GDM1 (cell line): ENCODE measurements at places on chromosomes 2 and 18.

DNA sequence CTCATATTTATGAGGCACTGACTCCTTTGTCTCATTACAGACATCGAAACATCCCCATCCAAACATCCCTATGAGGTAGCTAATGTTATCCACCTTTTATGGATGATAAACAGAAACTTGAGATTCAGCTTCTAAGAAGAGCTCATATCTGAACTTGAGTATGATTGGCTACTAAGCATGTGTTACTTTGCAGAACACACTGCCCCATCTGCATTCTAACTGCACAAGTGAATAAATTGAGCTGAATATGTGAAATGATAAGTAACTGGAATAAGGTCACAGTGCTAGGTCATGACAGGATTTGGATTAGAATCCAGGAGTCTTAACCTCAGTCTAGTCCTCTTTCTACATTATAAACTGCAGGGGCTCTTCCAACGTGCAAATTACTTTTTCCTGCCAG is 172.7 kb downstream of the SETBP1 start:
- no peak for DNase-seq

DNA sequence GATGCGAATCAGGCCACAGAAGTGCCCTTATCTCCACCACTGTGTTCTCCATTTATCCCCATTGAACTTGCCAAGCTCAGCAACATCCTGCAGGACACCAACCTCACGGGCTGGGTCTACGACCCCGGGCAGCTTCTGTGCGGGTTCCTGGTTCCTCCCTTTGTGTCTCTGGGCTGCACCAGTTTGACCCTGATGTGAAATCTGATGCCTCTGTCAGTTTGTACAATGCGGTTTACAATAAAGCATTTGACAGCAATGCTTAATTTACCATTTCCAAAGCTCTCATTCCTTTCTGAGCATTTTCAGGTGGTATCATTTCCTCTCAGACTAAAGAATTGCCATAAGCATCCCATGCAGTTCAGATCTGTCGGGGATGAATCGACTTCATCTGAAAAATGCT is 3.3 kb upstream of the TMEM18 start:
- DNase-seq, result no peak

DNA sequence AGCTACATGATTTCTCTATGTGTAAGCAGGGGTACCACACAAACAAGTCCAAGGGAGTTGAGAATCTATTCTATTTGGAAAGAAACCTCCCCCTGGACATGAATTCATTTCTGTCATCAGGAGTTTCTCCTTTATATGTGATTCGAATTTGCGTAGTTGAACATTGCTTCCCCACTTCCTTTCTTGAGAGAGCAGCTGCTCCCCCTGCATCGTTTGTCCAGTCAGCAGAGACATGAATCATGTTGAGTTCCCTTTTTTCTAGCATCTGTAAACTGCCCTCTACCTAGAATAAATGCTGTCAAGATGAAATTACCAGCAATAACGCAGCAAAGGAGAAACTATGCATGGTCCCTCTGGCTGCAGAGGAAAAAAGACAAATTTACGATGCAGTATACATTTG is 73.8 kb downstream of the KIF5C start:
- DNase-seq, result peak; percentile 11

GRCh38 chr2:80113399-80113798 is 191.2 kb downstream of the LRRTM1 start:
- DNase-seq, result no peak

- no peak for DNase-seq
These were observed 41.5 kb downstream of the PRELID3A start for GRCh38 chr18:12449051-12449785.
